Cortex of kidney (tissue), 1 donor: ENCODE measurements at places on chromosomes 1 and 21.

GRCh38 chr21:42674351-42674940, 21.0 kb downstream of the PDE9A start:
- DNase-seq: no peak

GRCh38 chr1:37042506-37042905, 8.2 kb upstream of the GRIK3 start:
- DNase-seq: no peak

GRCh38 chr1:203627851-203628200, 1.2 kb downstream of the ATP2B4 start:
- no peak for DNase-seq

- DNase-seq: no peak
Measured at GRCh38 chr1:150895618-150896017, 8.7 kb downstream of the CTXND2 start.

DNA sequence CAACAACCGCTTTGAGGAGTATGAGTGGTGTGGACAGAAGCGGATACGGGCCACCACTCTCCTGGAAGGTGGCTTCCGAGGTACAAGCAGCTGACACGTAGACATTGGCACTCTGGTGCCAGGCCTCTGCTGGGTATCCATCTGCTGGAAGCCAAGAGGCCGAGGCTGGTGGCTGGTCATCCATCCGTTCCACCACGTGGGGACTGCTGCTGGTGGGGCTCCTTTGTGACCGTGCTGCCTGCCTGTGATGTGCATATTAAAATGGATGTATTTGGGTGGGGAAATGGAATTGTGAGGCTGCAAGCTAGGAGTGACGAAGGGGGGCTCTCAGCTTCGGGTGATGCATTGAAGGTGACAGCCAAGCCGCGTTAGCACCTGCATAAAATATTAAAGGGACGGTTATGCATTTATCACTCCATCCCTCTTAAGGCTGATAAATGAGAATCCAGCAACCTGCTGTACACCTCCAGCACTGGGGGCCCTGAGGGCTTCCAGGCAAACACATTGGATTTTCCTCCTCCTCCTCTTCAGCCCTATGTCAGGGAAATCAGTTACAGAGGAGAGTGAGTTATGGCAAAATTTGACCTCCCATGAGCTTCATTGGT, 38.1 kb downstream of the TMEM53 start:
- DNase-seq: no peak

DNA sequence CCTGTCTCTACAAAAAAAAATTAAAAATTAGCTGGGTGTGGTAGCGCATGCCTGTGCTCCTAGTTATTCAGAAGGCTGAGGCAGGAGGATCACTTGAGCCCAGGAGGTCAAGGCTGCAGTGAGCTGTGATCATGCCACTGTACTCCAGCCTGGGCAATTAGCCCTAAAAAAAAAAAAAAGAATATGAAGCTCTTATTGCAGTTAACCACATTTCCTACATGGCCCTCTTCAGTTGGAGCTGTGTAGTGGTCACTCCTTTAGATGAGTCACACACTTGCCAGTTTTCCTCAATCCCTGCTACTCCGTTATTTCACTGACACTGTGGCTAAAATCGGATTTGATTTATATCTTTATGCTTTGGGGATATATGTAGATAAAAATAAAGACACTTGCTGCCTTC, 11.8 kb downstream of the NFYC start:
- no peak for DNase-seq

DNA sequence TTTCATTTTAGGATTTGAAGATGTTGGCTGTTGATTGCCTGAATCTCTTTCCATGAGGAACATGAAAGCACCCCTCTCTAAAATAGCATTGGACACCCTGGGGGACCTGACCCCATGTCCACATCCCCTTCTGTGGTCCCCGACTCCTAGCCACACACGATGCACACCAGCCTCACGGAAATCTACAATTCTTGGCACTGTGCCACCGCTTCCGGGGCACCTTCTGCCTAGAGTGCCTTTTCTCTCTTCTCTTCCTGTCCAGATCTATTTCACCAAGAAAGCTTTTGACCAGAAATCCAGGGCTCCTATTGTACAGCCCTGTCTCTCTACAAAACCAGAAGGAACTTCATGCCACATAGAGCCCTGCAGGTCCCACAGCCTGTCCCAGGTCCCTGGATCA, 50.3 kb downstream of the MYSM1 start:
- no peak for DNase-seq

DNA sequence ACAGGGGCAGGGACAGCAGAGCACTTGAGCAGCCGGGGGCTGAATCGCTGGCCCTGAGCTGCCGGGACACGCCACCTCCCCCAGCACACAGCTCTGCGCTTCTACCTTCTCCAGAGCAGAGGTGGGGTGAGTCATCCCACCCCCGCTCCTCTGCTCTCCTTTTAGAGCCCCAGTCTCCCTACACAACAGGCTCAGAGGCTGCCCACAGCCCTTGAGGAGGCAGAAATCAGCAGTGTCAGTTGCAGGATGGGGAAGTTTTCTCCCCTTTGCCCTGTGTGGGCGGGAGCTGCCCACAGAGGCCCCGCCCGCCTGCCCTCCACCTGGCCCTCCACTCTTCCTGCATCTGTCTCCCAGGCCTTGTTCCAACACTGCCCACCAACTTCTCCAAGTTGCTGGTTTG, 94.6 kb downstream of the STUM start:
- DNase-seq: no peak

DNA sequence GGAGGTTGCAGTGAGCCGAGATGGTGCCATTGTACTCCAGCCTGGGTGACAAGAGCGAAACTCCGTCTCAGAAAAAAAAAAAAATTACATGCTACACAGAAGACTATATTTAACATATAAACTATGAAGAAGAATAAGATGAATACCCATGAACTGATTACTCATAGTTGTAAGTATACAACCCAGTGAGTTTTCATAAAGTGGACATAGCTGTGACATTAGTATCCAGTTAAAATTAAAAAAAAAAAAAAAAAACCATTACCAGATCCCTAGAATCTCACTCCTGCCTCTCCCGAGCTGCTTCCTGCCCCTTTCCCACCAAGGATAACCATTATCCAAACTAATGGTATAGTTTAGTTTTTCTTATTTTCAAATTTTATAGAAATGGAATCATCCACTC, 37.4 kb downstream of the UBE4B start:
- DNase-seq: no peak
